Myometrial cell (primary cell): ENCODE measurements at places on chromosomes 4 and X. TPM values are rescaled to one million over a fixed set of nuclear protein-coding genes. Genes with fewer than 3 reads are reported as not detected.

ATP10D gene
- total RNA-seq, result 16.7 and 17.9 TPM in 2 replicates

ADH7 gene
- total RNA-seq, result not detected in 2 replicates

PTPN13 gene
- 25.1 and 31.5 TPM in 2 replicates for total RNA-seq

HSFX1 gene
- total RNA-seq, result 0.18 and 0.86 TPM in 2 replicates

AMTN gene
- not detected in 2 replicates for total RNA-seq

HTRA3 gene
- total RNA-seq, result 0.35 and 0.86 TPM in 2 replicates
